Skin of body (tissue), 3 donors: ENCODE measurements at places on chromosomes 12 and 14. TPM values are rescaled to one million over a fixed set of nuclear protein-coding genes. Genes with fewer than 3 reads are reported as not detected.

- DNase-seq: no peak
Measured at GRCh38 chr12:104426926-104427546, 29.7 kb upstream of the CHST11 start.

GRCh38 chr12:95548056-95548538 lies 3.2 kb downstream of the USP44 start:
- DNase-seq: no peak

The CLMN gene
- total RNA-seq: 13.6 TPM

The CFAP54 gene
- 1.8 TPM for total RNA-seq

The KLHDC1 gene
- 10.1 TPM for total RNA-seq
